ENCODE measurements at places on chromosomes 1 and 21.
A peak's percentile ranks its signal among the peaks of the same experiment; 100 is the strongest.

DNA sequence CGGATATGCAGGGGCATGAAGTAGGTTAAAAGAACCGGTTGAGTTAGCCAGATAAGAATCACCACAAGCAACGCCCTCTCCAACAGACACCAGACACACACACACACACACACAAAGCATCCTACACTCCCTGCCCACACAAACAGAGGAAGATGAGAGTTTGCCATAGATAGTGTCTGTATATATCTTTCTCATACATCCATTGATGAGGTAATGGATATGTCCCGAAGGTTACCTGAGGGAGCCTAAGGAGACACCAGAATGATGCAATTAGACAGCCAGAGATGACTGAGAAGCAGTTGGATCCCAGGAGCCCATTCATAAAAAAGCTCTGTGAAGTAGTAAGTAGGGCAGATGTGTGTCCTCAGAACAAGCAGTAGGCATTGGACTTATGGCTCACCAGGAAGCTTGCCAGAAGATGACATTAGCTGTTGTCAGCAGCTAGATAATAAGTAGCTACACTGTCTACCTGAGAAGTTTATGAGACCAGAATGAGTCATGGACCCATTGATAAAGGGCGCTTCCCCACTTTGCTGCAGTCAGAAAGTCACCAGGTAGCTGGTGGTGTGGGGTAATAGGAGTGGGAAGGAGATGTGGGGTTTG is 247.0 kb downstream of the KCNT2 start:
- no peaks in the 10 kb centered on the region for H3K36me3 ChIP-seq
- DNase-seq, result no peak
- H3K4me3 ChIP-seq, result no peak overlapping the region
- H3K27me3 ChIP-seq, result no peaks in the 10 kb centered on the region
- H3K27ac ChIP-seq, result no peak overlapping the region

- no peaks in the 10 kb centered on the region for H3K27me3 ChIP-seq
- H3K36me3 ChIP-seq, result no peaks in the 10 kb centered on the region
- no peak for DNase-seq
Measured at GRCh38 chr1:1164701-1165451, 8.8 kb upstream of the TTLL10 start.

- no peak for DNase-seq
- H3K27ac ChIP-seq, result no peak overlapping the region
- H3K27me3 ChIP-seq, result peaks cover 99% of the 10 kb centered on the region
- H3K4me3 ChIP-seq, result no peak overlapping the region
- H3K4me1 ChIP-seq, result peaks cover 20% of the 10 kb centered on the region
Measured at GRCh38 chr1:3391711-3392110, 62.8 kb upstream of the ARHGEF16 start.

DNA sequence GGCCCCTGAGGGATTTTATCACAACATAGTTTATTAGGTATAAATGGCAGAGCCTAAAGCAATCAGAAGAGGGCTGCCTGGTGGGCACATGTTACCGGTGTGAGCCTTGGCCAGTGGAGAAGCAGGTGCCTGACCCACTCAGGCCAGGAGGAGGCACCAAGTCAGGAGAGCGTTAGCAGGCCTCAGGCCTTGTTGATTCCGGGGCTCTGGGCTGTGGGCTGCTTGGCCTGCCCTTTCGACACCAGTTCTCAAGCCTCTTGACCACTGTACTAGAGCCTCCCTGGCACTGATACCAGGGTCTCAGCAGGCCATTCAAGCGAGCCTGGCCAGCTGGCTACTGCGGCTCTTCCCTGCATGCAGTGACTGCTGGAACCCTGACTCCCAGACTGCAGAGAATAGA is 20.8 kb downstream of the CLDN14 start:
- no peak overlapping the region for H3K4me3 ChIP-seq
- no peak overlapping the region for H3K27ac ChIP-seq
- no peaks in the 10 kb centered on the region for H3K36me3 ChIP-seq
- DNase-seq, result no peak

- H3K27me3 ChIP-seq, result peaks cover 11% of the 10 kb centered on the region
- no peak overlapping the region for H3K27ac ChIP-seq
- peak overlapping the region; percentile 2 for H3K4me3 ChIP-seq
- H3K4me1 ChIP-seq, result no peaks in the 10 kb centered on the region
Measured at GRCh38 chr1:50047916-50048694, 24.4 kb upstream of the AGBL4 start.

GRCh38 chr1:164787834-164788231 is 228.8 kb downstream of the PBX1 start:
- H3K36me3 ChIP-seq, result no peaks in the 10 kb centered on the region
- no peaks in the 10 kb centered on the region for H3K27me3 ChIP-seq
- peaks cover 41% of the 10 kb centered on the region for H3K4me1 ChIP-seq
- peak overlapping the region; percentile 16 for H3K4me3 ChIP-seq
- peak overlapping the region; percentile 82 for H3K27ac ChIP-seq

GRCh38 chr1:151367658-151368392 is 4.7 kb downstream of the SELENBP1 start:
- no peak for DNase-seq
- peaks cover 30% of the 10 kb centered on the region for H3K4me1 ChIP-seq
- H3K36me3 ChIP-seq, result no peaks in the 10 kb centered on the region
- H3K4me3 ChIP-seq, result no peak overlapping the region

DNA sequence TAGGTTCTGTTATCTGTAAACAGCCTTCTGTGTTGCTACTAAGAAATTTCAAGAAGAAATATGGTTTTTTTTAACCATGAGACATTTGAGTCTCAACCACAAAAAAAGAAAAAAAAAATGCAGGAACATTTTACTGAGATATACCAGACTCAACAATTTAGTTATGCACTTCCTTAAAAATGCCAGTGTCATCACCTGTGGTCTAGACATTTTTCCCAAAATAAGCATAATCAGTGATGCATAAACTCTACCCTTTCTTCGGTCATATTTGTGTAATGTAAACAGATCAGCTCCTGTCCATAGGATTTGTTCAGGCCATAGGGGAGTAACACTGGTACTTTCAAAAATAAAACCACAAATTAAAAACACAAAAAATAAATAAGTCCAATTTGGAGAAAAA is 122.6 kb upstream of the TNFSF4 start:
- no peak for DNase-seq
- no peaks in the 10 kb centered on the region for H3K4me1 ChIP-seq
- H3K4me3 ChIP-seq, result no peak overlapping the region
- no peak overlapping the region for H3K27ac ChIP-seq
- no peaks in the 10 kb centered on the region for H3K36me3 ChIP-seq

DNA sequence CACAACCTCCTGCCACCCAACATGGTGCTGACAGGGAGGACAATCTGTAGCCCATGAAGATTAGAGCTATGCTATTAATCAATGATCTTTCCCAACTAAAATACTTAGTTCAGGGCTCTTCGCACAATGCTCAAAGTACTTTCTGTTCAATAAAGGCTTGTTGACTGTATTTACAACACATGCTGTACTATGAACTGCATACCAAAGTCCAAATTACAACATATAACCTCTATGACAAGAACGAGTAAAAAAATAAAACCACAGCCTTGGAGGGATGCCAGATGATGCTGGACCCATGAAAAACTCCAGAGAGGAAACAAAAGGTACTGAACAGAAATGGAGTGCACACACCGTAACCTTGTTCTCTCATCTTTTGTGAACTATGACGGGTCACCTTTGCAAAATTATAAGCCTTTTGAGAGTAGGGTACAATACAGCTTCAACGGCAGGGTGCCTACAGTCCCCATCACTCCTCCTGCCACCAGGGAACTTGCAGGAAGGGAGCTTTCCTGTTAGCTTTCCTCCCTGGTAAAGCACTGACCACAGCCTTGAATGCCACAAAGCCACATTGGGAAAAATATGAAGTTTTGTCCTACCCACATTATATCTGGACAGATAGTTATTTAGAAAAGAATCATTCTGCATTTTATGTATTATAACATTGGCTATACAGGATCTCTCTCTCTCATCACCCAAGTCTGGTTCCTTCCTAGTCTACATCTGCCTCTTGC is 175.6 kb downstream of the NRIP1 start:
- no peak overlapping the region for H3K4me3 ChIP-seq
- H3K27me3 ChIP-seq, result no peaks in the 10 kb centered on the region
- no peak for DNase-seq
- no peak overlapping the region for H3K27ac ChIP-seq
- H3K36me3 ChIP-seq, result no peaks in the 10 kb centered on the region

DNA sequence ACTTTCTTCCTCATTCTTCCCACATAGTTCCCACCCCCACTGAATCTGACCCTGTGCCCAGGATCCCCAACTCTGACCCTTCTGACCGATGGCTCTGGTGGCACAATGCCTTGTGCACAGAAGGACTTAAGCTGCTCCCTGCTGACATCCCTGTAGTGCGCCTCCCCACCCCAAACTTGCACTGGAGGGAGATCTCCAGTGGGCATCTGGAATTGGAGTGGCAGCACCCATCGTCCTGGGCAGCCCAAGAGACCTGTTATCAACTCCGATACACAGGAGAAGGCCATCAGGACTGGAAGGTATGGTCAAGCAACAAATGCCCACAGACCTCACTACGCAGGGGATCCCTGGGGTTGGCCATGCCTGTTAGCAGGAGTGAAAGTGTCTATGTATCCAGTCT is 9.0 kb downstream of the MPL start:
- no peak overlapping the region for H3K4me3 ChIP-seq
- H3K27ac ChIP-seq, result no peak overlapping the region
- H3K36me3 ChIP-seq, result no peaks in the 10 kb centered on the region
- no peaks in the 10 kb centered on the region for H3K27me3 ChIP-seq

DNA sequence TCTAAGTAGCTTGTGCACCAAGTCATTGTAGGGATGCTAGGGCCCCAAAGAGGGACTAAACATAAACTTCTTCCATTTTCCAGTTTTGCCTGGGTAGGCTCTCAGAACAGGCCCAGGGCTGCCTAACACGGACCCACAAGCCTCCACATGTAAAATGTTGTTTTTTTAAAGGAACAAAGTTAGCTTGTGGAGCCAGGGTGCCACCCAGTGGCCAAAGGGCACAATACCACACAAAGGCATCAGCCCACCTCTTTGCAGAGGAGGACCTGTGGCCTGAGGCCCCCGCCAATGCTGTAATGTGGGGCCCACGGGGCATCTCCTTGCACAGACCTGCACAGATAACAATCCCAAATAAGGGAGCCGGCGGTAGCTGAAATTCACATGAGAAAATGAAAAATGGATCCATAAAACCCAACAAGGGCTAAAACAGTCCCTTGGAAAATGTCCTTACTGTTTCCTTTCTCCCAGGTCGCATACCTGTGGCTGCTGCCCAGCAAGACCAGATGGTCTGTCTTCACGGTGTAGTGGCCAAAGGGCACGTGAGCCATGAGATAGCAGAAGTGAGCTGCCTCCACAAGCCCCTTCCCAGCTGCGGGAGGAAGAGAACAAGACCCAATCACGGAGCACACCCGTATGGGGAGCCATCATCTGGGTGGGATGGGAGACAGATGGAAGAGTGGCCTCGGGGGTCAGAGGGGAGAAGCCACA is 23.8 kb downstream of the SEC16B start:
- no peak overlapping the region for H3K4me3 ChIP-seq
- no peak for DNase-seq
- H3K27me3 ChIP-seq, result no peaks in the 10 kb centered on the region
- H3K4me1 ChIP-seq, result peaks cover 11% of the 10 kb centered on the region

DNA sequence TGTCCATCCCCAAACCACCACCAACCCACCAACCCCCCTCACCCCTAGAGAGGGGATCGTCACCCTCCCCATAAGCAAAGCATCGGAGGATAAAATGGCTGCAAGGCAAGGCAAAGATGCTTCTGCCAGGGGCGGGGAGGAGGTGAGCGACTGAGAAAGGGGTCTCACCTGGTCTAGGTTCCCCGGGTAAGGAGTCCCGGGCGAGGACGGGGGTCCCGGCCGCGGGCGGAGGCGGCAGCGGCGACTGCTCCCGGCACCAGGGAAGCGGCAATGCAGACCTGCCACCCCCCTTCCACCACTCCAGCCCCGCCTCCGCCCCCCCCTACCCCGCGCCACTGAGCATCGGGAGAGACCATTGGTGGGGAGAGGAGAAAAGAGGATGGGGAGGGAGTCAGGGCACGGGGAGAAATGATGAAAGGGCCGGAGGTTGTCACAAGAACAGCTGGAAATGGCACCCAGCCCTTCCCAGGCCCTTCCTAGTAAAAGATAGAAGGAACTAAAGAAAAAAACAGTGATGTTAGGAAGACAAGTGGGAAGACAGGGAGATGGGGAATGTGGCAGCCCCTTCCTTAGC is at the start of gene SV2A:
TSS of gene SV2A (minus strand) at position 274 of the 574 bp plus-strand sequence. CDS start 4,004 bp downstream, outside the sequence.
- H3K27me3 ChIP-seq, result no peaks in the 10 kb centered on the region
- DNase-seq, result no peak
- H3K4me3 ChIP-seq, result peak within 1 kb of the TSS; percentile 22
- peaks cover 25% of the 10 kb centered on the region for H3K4me1 ChIP-seq

DNA sequence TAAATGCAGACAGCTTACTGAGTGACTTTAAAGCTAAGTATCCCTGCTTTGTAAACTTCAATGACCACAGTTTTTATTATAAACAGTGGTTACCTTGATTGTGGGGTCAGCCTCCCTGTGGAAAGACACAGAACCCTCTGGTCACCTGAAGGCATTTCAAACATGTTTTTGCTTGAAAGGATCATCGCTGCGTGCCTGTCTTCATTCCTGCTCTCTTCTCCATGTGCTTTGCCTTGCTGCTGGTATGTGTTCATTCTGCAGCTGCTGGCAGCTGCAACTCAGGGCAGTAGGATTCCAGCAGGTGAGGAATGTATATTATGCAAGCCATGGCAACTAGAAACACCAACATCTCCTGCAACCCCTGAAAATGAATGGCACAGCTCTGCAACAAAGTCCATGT is 81.0 kb upstream of the VAV3 start:
- no peak overlapping the region for H3K27ac ChIP-seq
- no peaks in the 10 kb centered on the region for H3K36me3 ChIP-seq

DNA sequence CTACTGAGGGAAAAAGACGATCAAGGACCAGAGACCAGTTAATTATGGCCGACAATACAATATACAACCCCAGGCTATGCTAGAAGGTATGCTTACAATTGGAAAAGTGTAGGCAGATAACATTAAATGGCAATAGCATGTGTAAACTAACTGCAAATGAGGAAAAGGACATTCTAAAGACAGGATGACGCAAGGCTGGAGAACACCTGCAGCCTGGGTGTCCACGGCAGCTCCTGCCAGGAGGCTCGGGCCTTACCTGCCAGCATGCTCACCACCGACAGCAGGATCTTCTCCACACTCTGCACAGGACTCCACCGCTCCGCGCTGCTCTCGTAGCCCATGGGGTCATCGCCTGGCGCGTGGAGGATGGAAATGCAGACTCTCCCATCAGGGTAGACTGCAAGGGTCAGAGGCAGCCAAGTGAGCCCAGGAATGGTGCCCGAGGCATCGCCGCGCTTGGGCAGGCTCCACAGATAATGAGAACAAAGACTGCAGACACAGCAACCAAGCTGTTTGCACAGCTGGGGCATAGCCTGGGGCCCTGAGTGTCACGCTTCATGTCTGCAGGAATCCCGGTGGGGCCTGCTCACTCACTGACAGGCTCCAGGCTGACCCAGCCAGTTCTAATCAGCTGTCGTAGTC is 28.2 kb downstream of the UBE2G2 start:
- H3K27me3 ChIP-seq, result no peaks in the 10 kb centered on the region
- no peak for DNase-seq
- no peak overlapping the region for H3K4me3 ChIP-seq
- no peaks in the 10 kb centered on the region for H3K4me1 ChIP-seq

DNA sequence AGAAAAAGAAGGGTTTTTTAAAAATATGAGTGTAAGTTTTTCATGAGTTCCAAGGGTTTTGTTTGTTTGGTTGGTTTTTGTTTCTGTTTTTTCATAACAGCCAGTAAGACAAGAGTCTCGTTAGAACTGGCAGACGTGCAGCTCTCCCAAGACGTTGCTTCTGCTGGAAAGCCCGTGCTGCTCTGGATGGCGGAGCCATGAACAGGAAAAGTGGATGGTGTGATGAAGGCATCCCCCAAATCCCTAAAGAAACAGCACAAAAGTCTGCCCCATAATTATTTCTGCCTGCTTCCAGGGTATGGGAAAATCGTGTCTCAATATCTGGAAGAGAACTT is 157.9 kb upstream of the BACE2 start:
- H3K27ac ChIP-seq, result no peak overlapping the region
- no peaks in the 10 kb centered on the region for H3K36me3 ChIP-seq
- no peak overlapping the region for H3K4me3 ChIP-seq
- no peak for DNase-seq

All from esophagus squamous epithelium (tissue), 5 donors.